ENCODE measurements at places on chromosomes 4 and X. TPM values are rescaled to one million over a fixed set of nuclear protein-coding genes. Genes with fewer than 3 reads are reported as not detected.

ANK2 gene
- 0.94 TPM for total RNA-seq

FAM133A gene
- total RNA-seq, result 0.69 TPM

ARAF gene
- total RNA-seq, result 63.9 TPM

ATOH1 gene
- total RNA-seq, result not detected

ASB9 gene
- 25.2 TPM for total RNA-seq

AMOT gene
- 0.01 TPM for total RNA-seq

CFAP99 gene
- 0.12 TPM for total RNA-seq

ANOS1 gene
- total RNA-seq, result 0.05 TPM

HGFAC gene
- total RNA-seq, result 0.24 TPM

C4orf36 gene
- 0.64 TPM for total RNA-seq

ERAS gene
- total RNA-seq, result not detected

DAPP1 gene
- not detected for total RNA-seq

CLDN22 gene
- total RNA-seq, result not detected

BRS3 gene
- total RNA-seq, result not detected

MCUB gene
- total RNA-seq, result 21.7 TPM

PLK4 gene
- total RNA-seq, result 16.7 TPM

ZNF595 gene
- total RNA-seq, result 22.9 TPM

LGI2 gene
- 0.43 TPM for total RNA-seq

GPRASP3 gene
- 4.9 TPM for total RNA-seq

KIF4A gene
- total RNA-seq, result 23.3 TPM

TMEM255A gene
- 0.13 TPM for total RNA-seq

RBM47 gene
- total RNA-seq, result 19.5 TPM

CNGA1 gene
- not detected for total RNA-seq

TLR1 gene
- 0.89 TPM for total RNA-seq

PCDH19 gene
- total RNA-seq, result 0.05 TPM

UCHL1 gene
- total RNA-seq, result 906 TPM
